CD4-positive, alpha-beta T cell treated with Interleukin-15 for 4 hours (primary cell): ENCODE measurements at places on chromosomes 13 and 19.

DNA sequence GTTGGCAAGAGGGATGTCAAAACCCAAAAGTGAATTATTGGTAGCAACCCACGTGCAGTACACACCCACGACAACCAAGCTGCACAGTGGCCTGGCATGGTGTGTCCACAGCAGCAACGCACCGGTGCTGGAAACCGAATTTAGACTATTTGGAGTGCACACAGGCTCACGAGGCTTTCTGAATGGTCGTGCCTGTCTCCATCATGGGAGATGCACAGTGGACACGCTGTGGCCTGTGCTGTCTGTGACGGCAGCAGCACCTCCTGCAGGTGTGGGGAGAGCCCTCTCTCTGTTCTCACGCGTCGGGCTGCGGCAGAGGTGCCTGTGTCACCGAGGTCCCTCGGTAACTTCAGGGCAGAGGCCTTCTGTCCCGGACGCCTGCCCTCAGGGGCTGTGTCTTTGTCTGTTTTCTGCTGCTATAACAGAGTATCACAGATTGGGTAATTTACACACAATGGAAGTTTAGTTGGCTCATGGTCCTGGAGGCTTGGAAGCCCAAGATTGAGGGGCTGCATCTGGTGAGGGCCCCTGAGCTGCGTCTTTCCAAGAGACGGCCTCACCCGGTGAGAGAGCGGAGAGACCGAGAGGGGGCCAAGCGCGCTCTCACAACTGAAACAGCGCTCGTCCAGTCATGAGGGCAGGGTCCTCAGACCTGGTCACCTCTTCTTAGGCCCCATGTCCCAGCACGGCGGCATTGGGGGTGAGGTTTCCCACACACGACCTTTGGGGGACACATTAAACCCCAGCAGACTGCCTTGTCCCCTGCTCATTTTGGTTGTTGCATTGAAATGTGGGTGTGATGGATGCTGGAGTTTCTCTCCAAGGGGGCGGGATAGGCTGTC lies 9.1 kb upstream of the MCF2L start:
- DNase-seq: no peak

DNA sequence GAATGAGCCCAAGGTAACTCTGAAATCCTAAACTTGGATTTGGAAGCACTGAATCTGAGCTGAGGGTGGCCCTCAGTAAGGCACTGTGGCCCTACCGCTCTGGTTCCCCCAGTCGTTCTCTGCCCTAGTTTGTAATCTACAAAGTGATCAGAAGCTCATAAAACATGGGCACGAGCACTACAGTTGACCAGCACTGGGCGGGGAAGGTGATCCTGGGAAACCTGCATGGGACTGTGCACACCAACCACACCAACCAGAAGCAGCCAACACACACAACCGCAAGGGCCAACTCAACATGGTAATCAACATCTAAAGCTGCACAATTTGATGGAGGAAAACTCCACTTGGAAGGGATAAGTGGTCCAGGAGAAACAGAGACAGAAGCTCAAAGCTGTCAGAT lies 22.9 kb downstream of the SLC7A1 start:
- no peak for DNase-seq

DNA sequence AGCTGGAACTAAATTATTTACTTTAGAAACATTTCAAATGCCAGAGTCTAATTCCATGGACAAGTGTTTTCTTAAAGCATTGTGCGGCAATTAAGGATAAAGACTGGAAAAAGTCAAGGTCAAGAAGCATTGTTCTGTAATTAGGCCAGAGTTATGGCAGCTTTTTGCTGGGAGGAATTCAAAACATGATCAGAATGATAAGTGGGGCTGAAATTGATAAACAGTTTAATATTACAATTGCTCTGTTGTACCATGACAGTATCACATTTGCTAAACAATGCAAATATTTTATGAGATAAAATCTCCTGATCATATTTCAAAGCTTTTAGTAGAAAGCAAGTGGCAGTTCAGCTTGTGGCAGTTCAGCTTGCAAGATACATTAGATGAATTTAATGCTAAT lies 513.7 kb downstream of the GPC6 start:
- DNase-seq: no peak

GRCh38 chr19:30634996-30635975 lies 263.1 kb downstream of the ZNF536 start:
- DNase-seq: no peak

DNA sequence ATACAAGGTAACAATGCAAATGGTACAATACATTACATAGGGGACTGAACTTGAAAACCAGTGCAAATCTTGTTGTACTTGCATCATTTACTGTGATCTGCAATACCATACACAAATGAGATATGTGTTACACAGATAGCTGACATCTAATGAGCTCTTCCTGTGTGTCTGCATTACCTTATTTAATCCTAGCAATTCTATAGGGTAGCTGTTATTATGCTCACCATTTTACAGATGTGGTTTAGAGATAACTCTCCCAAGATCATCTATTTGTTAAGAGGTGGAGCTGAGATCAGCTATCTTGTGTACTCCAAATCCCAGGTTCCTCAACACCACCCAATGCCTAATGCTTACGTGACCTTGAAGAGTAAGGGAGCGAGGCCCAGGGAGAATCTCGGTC lies 21.4 kb upstream of the SERP2 start:
- DNase-seq: no peak

DNA sequence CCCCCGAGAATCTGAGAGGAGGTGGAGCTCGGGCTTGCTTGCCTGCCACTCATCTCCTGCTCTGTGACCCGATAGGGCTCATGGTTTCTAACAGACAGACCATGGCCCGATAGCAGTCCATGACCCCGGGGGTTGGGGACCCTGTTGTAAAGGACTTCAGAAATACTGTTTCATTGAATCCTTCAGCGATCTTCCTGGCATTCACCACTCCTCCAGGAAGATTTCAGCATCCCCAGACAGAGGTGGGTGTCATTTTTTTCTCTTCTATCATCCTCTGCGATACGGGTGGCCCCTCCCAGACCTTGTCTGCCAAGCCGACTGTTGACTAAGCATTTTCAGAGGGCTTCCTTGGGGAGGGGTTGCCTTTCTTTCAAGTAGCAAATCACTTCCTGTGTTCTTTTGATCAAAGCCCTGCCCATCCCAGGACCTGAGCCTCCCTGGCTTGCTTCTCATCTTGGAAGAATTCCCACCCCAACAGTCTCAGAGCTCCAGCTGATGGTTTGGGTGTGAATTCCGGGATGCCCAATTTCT lies 1.7 kb downstream of the MYO1F start:
- peak; percentile 76 for DNase-seq

GRCh38 chr13:23699271-23699670 lies 129.1 kb downstream of the TNFRSF19 start:
- DNase-seq: no peak

GRCh38 chr19:55463583-55464031 lies 944 bp downstream of the C19orf85 start:
- DNase-seq: no peak

- no peak for DNase-seq
These were observed 96.4 kb upstream of the STARD13 start for GRCh38 chr13:33381906-33382305.
